ENCODE measurements at places on chromosomes 1 and 21.
A peak's percentile ranks its signal among the peaks of the same experiment; 100 is the strongest.

- no peak for DNase-seq
Observed at GRCh38 chr1:230103306-230104173, 36.5 kb downstream of the GALNT2 start.

DNA sequence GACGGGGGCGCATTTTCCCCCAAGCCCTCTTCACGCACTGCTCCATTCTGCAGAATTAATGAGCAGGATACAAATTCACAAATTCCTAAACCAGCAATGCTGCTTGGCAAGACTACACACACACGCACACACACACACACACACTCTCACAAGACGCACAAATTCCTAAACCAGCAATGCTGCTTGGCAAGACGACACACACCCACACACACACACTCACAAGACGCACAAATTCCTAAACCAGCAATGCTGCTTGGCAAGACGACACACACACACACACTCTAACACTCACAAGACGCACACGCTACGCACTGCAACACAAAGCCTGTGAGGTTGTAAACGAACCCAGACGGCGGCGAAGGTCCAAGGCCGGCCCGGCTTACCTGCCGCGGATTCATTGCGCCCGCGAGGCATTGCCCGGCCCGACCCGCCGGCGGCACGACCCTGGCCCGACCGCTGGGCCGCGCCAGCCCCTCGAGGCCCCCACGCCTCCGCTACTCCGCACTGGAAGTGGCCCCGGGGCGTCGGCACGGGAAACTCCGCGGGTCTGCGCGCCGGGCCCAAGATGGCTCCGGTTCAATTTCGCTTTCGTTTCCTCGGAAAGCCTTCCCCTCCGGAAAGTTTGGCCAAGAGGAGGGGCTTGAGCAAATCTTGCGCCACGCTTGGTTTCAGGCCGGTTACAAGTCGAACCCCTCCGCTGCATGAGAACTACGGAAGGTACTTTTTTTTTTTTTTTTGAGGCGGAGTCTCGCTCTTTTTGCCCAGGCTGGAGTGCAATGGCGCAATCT, at the start of gene ADAR:
Gene ADAR (minus strand): TSS at position 578 of the 788 bp plus-strand sequence. CDS start 180 bp downstream, at position 398.
- DNase-seq = peak; percentile 82

GRCh38 chr1:215891266-215892057, 324.4 kb downstream of the KCTD3 start:
- no peak for DNase-seq

GRCh38 chr1:110800079-110800478, 72.9 kb upstream of the CD53 start:
- DNase-seq = no peak

GRCh38 chr1:100622037-100622436, 84.1 kb downstream of the GPR88 start:
- no peak for DNase-seq

- no peak for DNase-seq
Observed at GRCh38 chr1:36572906-36573305, 90.2 kb upstream of the CSF3R start.

- DNase-seq = no peak
Observed at GRCh38 chr1:162823231-162823630, 32.7 kb downstream of the HSD17B7 start.

DNA sequence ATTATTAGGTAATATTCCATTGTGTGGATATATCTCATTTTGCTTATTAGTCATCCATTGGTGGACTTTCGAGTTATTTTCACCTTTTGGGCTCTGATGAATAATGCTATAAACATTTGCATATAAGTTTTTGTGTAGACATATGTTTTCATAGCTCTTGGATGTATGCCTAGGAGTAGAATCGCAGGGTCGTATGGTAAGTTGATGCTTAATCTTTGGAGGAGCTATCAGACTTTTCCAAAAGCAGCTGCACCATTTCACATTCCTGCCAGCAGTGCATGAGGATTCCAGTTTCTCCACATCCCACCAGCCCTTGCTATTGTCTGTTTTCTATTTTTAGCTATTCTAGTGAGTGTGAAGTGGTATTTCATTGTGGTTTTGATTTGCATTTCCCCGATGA, 120.3 kb upstream of the TMEM51 start:
- DNase-seq = no peak

- DNase-seq = no peak
Observed at GRCh38 chr1:23296931-23297330, 47.2 kb downstream of the HNRNPR start.

GRCh38 chr1:183300828-183301227, 114.8 kb downstream of the LAMC2 start:
- no peak for DNase-seq

DNA sequence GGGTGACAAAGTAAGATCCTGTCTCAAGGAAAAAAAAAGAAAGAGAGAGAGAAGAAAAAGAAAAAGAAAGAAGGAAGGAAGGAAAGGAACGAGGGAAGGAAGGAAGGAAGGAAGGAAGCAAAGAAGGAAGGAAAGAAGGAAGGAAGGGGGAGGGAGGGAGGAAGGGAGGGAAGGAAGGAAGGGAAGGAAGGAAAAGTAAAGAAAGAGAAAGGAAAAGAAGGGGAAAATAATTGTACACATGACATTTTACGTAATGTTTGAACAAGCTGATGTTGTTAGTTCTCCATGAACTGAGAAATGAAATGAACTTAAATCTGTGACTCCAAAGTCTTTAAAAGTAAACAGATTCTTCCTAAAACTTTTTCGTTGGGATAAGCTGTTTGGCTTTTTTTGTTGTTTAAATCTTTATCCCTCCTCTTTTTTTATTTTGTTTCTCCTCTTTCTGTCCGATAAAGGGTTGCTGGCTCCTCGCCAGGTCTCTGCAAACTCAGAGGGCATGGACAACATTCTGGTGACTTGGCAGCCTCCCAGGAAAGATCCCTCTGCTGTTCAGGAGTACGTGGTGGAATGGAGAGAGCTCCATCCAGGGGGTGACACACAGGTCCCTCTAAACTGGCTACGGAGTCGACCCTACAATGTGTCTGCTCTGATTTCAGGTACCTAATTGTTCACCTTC, 59.8 kb downstream of the IL12RB2 start:
- no peak for DNase-seq

DNA sequence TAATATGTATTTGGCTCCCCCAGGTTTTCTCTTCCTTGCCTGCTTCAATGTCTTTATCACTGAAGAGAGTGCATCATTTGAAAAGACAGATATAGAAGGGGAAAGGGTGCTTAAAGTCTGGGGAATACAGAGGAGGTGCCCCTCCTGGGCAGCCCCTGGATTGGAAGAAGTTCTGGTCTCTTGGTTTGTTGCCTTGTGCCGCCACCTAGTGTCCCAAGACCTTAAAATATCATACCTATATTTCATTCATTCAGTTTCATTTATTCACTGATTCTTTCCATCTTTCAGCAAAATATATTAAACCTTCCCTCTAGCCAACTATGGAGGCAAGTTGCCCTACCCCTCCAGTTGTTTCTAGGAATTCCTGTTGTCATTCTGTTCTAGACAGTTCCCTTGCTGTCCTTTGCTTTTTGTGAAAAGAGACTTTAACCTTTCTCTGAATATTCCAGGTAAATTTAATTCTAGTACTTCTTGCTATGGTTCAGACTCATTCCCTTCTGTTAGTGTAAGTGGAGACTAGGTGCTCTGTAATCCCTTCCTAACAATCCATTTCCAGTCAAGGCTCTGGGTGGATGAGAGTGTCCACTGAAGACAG, 56.1 kb downstream of the MEF2D start:
- DNase-seq = no peak

GRCh38 chr1:11904978-11905377, 21.2 kb downstream of the KIAA2013 start:
- DNase-seq = no peak

- no peak for DNase-seq
Observed at GRCh38 chr21:25334046-25334730, 273.1 kb downstream of the MRPL39 start.

- no peak for DNase-seq
Observed at GRCh38 chr1:150572918-150573647, 6.3 kb downstream of the MCL1 start.

DNA sequence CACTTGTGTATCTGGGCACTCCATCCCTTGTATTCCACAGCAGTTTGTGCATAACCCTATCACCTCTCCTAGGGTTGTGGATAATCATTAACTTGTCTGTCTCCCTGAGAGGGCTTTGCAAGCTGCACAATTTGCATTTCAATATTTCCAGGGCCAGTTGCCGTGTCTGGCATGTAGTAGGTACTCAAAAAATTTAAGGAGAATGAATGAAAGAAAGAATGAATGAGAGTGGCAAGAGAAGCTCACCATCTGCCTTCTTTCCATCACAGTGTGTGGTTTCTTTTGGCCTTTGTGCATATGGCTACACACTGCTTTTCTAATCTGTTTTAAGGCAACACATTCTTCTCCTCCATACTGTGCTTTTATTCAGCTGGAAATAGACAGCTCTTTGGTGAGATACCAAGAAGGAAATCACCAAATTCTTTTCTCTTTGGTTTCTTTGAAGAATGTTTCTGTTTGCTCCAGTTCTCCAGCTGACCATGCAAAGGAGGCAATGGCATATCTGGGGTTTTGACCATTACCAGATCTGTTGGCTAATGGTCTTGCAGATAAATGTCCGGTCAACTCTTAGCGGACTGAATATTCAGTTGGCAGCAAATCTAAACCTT, 49.4 kb downstream of the NGF start:
- no peak for DNase-seq

GRCh38 chr1:240169188-240169587, 77.5 kb downstream of the FMN2 start:
- DNase-seq = no peak

- no peak for DNase-seq
Observed at GRCh38 chr1:39922251-39922688, 20.6 kb upstream of the MYCL start.

GRCh38 chr1:112507921-112508277, 866 bp upstream of the WNT2B start:
- DNase-seq = no peak

GRCh38 chr1:53174971-53175913, 21.4 kb upstream of the CPT2 start:
- DNase-seq = no peak

DNA sequence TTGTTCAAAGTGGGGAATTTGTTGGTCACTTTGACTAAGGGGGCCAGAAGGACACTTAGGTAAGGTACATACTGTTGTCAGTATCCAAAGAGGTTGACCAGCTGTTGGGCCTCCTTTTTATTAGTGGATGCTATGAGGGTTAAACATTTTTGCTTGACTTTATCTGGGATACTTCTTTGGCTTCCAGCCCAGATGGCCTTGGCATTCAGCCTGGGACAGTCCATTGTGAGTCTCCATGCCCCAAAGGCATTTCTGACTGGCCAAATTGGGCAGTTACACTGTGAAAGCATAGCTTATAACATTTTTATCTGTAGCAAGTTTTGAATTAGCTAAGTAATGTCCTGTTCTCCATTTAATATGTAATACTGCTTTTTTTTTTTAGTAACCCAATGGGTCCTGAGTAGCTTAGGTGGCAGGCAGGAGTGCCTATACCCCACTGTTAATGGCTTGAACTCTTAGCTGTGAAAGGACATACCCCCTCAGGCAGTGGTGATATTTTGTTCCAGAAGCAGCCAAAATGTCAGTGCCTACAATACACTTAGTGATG, 35.4 kb upstream of the CD1D start:
- DNase-seq = no peak

GRCh38 chr1:87539147-87539546, 210.5 kb downstream of the LMO4 start:
- no peak for DNase-seq

DNA sequence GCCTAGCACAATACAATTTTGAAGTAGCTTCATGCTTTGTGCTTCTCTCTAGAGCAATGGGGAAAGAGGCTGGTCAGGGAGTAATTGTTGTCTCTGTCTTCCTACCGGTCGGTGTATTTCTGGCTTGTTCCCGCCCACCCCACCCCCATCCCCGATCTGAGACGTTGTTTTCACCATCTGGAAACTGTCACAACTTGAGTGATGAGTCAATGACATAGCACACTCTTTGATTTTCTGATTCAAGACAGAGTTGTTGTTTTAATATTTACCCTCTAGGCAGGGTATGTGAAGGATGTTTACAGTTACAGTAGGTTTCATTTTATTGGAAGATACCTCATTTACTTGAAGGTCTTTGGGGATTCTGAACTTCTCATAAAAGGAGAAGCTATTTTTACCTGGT, 7.0 kb downstream of the IL12RB2 start:
- no peak for DNase-seq

- DNase-seq = no peak
Observed at GRCh38 chr1:32063261-32063681, 9.5 kb upstream of the TMEM39B start.

GRCh38 chr1:228902781-228903433, 167.6 kb downstream of the RHOU start:
- DNase-seq = no peak

DNA sequence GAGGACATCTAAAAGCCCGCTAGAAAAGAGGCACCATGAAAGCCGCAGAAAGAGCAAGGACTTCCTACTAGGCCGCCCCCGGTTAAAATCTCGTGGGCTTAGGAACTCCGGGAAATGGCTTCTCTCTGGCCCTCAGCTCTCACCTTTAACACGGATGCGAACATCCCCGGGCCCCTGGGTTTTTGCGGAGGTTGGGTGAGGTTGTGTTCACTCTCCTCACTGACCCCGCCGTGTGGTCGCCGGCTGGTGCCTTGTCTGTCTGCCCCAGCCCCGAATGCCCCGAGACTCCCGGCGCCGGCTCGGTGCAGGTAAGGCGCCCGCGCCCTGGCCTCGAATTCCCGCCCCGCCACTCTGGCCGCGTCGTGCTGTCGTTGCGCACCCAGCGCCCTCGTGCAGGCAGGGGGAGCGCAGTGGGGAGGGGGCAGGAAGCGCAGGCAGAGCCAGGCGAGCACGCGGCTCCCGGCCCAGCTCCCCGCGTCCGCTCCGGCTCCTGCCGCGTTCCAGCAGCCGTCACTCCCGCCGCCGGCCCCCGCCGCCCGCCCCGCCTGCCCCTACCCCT, at the start of gene SHISAL2A:
Gene SHISAL2A (plus strand): TSS at position 437 of the 559 bp plus-strand sequence. CDS start 326 bp downstream, outside the sequence.
- DNase-seq = peak; percentile 49

DNA sequence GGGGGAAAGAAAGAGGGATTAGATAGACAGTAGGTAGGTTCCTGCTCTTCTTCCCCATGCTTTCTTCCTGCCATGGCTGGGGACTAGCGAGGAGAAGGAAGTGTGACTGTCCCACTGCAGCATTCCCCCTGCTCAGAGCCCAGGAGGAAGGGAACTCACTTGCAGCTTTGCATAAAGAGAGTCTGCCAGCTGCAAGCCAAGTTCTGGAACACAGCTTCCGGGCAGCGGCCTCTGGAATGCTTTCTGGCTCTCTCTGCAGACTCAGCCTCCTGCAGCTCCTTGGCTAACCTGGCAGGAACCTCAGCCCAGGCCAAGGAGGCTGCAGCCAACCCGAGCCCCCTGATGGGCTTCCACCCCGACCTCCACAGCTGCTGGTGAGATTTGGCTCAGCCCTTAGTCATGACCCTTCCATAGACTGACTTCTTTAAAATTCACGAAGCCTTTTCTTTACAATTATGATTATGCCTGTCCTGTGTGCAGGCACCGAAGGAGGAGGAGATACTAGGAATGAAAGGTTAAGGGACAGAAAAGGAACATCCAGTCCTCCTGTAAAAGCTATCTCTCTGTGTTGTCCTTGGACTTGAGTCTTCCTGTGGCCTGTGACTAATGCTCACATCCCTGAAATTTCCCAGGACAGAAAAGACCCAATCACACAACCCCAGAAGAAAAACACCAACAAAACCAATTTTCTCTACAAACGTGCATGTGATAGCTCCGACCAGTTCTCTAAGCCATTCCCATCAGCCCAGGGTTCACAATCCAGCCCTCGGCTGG, 108.2 kb upstream of the OLIG2 start:
- DNase-seq = no peak

- DNase-seq = no peak
Observed at GRCh38 chr1:232550007-232550406, 79.9 kb downstream of the SIPA1L2 start.
